Testis (tissue), 5 donors: ENCODE measurements at places on chromosomes 7 and 10.

- H3K27ac ChIP-seq, result no peak overlapping the region
- H3K36me3 ChIP-seq, result no peaks in the 10 kb centered on the region
- no peak overlapping the region for H3K4me3 ChIP-seq
- no peaks in the 10 kb centered on the region for H3K4me1 ChIP-seq
These were observed 41.1 kb downstream of the PTPRZ1 start for GRCh38 chr7:121913947-121914675.

GRCh38 chr10:132988988-132989387, 46.6 kb upstream of the CFAP46 start:
- no peak overlapping the region for H3K4me3 ChIP-seq
- no peak overlapping the region for H3K27ac ChIP-seq
- no peaks in the 10 kb centered on the region for H3K4me1 ChIP-seq
- DNase-seq, result no peak
- H3K36me3 ChIP-seq, result no peaks in the 10 kb centered on the region

DNA sequence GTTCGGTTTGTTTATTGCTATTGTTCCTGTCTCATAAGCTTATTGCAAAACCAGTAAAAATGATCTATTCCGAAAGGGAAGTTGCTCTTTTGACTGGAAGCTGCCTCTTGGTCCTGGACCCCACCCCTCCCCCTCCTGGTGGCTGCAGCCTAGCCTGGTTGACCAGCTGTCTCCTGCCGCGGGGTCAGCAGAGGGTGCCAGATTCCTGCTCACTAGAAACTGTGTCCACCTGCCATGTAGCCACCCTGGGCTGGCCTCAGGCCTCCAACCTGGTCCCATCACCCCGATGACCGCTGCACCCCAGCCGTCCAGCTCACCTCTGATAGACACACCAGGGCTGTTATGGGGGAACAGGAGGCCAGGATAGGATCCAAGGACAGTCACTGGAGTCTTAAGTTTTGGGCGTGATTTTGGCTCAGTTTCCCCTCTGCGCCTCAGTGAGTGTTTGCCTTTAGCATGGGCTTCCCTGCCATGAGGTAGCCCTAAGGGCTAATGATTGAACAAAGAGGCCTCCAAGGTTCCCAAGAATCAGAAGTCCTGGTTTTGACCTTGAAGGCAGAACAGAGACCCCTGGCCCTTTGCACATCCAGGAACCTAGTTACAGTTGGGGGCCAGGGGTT, 32.9 kb upstream of the SLF2 start:
- DNase-seq, result peak; percentile 59
- no peak overlapping the region for H3K4me3 ChIP-seq
- no peaks in the 10 kb centered on the region for H3K36me3 ChIP-seq
- no peaks in the 10 kb centered on the region for H3K27me3 ChIP-seq
- H3K27ac ChIP-seq, result no peak overlapping the region

GRCh38 chr10:36110097-36110496, 468.0 kb upstream of the FZD8 start:
- H3K27me3 ChIP-seq, result no peaks in the 10 kb centered on the region
- no peak for DNase-seq
- no peaks in the 10 kb centered on the region for H3K4me1 ChIP-seq

DNA sequence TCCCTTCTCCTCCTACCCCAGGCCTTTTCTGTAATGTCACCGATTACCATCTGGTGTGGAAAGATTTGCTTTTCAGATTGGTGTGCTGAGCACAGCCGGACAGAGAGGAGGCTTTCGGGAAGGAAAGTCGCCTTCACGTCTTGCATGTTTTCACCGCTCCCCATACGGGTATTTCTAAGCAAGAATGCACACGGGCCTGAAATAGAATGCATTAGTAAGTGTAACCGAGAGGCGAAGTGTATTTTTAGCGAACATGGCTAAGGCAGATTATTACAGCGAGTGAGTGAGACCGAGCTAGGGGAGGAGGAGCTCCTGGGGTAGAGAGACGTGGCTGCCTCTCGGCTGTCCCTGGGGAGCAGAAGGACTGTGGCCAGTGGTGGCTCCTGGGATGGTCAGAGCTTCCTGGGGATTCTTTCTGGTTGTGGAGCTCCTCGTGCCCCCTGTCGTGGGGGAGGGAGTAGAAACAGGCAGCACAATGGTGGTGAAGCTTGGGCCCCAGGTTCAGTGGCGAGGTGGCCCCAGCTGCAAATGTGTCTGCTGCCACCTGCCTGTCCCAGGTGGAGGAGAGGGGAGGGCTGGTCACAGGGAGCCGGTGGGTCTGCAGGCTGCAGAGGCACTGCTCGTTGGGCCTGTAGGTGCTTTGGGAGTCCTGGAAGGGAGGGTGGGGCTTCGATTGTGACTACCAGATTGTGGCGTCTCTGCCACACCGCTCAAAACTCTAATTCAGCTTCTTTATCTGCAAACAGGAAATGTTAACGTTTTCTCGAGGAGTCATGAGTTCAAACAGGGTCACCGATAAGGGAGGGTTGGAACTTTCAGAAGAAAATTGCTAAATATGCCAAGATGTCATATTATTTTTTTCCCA, 135.8 kb downstream of the CAMK1D start:
- no peaks in the 10 kb centered on the region for H3K36me3 ChIP-seq
- peaks cover 2% of the 10 kb centered on the region for H3K4me1 ChIP-seq
- H3K27ac ChIP-seq, result no peak overlapping the region
- H3K27me3 ChIP-seq, result no peaks in the 10 kb centered on the region
- H3K4me3 ChIP-seq, result no peak overlapping the region
- no peak for DNase-seq

DNA sequence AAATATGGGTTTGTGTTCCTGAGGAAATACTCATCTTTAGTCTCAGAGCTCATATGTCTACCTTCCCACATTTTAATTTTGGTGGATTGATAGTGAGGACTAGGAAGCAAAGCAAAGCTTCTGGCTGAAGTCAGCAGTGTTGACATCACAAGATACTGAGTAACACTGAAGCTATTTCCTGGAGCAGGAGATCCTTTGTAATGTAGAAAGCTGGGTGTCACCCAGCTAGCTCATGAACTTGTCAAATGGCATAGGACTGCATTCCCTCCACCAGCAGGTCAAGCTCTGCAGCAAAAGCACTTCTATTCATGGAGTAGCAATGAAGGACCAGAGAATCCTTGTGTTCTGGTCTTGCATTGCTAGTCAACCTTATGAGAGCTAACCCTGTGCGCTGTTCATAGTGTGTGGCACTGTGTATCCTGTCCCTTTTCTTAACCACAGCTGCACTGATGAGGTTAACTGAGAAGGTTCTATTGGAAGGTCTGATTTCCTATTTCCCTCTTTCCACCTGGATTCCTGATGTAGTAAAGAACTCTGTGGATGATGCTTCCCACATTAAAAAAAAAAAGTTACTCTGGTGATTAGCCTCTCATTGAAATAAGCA, 94.8 kb upstream of the ZNF804B start:
- no peak overlapping the region for H3K27ac ChIP-seq
- H3K4me3 ChIP-seq, result no peak overlapping the region
- no peak for DNase-seq
- no peaks in the 10 kb centered on the region for H3K27me3 ChIP-seq
- H3K36me3 ChIP-seq, result no peaks in the 10 kb centered on the region

- no peaks in the 10 kb centered on the region for H3K36me3 ChIP-seq
- H3K27me3 ChIP-seq, result no peaks in the 10 kb centered on the region
- no peak overlapping the region for H3K4me3 ChIP-seq
- DNase-seq, result no peak
These were observed 795.5 kb downstream of the TNS3 start for GRCh38 chr7:46786221-46786954.

DNA sequence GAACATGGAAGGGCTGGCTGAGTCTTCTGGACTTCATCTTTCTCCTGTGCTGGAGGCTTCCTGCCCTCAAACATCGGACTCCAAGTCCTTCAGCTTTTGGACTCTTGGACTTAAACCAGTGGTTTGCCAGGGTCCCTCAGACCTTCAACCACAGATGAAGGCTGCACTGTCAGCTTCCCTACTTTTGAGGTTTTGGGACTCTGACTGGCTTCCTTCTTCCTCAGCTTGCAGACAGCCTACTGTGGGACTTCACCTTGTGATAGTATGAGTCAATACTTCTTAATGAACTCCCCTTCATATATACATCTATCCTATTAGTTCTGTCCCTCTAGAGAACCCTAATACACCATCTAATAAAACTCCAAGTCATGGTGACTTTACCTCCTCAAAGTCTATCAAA, 4.0 kb upstream of the CLEC5A start:
- H3K36me3 ChIP-seq, result no peaks in the 10 kb centered on the region
- DNase-seq, result no peak
- H3K4me3 ChIP-seq, result no peak overlapping the region
- no peak overlapping the region for H3K27ac ChIP-seq
- no peaks in the 10 kb centered on the region for H3K27me3 ChIP-seq

DNA sequence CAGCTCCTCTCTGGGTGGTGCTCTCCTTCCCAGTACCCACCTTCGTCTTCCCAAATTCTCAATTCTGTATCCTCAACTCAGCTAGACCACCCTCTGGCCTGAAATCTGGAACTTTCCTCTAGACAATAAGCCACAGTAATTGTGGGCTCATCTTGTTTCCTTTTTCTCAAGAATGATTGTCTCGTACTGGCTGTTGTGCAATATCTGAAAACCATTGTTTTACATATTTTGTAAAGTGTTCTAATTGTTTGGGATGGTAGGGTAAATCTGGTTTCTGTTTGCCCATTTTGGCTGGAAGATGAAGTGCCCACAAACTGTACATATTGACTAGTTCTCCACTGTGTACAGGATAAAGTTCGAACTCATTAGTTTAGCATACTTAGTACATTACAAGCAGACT, 11.3 kb upstream of the NOBOX start:
- no peaks in the 10 kb centered on the region for H3K4me1 ChIP-seq
- H3K36me3 ChIP-seq, result no peaks in the 10 kb centered on the region
- no peaks in the 10 kb centered on the region for H3K27me3 ChIP-seq
- DNase-seq, result no peak

DNA sequence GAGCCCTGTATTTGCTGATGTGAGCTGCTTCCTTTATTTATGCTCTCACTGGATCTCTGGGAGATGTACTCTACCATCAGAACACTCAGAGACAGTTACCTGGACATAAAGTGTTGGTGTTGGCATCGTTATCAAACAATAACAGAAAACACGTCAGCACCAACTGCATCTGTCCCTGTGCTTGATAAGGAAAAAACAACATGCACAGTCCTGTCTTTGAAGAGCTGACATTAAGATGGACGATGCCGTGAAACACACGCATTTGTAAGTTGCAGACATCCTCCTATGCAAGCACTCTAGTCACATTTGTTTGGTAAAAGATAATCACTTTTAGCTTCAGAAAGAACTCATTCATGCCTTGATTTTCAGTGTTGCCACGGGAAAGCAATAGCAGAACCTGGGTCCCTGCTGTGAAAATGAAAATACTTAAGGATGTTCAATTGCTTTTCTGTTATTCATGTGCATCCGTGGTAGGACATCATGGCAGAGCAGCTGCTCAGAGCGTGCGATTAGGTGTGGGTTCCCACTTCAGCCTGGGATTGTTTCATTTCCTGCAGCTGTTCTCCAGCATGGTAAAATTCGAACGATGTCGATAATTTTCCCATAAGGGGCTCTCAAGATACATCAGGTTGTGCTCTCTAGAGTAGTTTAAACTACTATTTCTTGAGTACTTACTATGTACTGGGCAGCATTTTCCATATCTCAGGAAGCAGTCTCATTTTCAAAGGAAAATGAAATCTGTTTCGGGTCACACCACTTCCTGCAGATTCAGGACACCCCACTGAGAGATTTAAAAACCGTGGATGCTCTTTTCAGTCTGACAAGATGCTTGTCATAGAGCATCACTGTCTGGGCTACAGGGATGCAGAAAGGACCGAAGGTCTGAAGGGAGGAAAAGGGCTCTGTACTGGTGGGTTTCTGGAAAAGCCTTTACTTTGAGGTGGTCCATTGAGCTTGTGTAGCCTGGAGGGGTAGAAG, 248.7 kb downstream of the CAMK1D start:
- no peak overlapping the region for H3K27ac ChIP-seq
- no peaks in the 10 kb centered on the region for H3K27me3 ChIP-seq
- no peak for DNase-seq
- no peak overlapping the region for H3K4me3 ChIP-seq
- no peaks in the 10 kb centered on the region for H3K4me1 ChIP-seq
- no peaks in the 10 kb centered on the region for H3K36me3 ChIP-seq

GRCh38 chr7:129212126-129212525, 12.7 kb upstream of the AHCYL2 start:
- no peak for DNase-seq
- H3K27ac ChIP-seq, result no peak overlapping the region
- peaks cover 6% of the 10 kb centered on the region for H3K4me1 ChIP-seq
- H3K36me3 ChIP-seq, result no peaks in the 10 kb centered on the region

DNA sequence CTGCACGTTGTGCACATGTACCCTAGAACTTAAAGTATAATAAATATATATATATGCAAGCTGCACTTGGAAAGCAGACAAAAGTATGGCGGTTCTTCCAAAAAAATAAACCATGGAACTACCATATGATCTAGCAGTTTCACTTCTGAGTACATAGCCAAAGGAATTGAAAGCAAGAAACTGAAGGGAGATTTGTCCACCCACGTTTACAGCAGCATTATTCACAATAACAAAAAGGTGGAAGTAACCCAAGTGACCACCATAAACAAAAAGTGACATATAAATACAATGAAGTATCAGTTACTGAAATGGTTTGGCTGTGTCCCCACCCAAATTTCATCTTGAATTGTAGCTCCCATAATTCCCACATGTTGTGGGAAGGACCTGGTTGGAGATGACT, 525.3 kb upstream of the CELF2 start:
- H3K4me1 ChIP-seq, result peaks cover 5% of the 10 kb centered on the region
- no peak overlapping the region for H3K27ac ChIP-seq
- H3K36me3 ChIP-seq, result no peaks in the 10 kb centered on the region
- H3K27me3 ChIP-seq, result no peaks in the 10 kb centered on the region

- DNase-seq, result no peak
- H3K4me3 ChIP-seq, result no peak overlapping the region
- H3K36me3 ChIP-seq, result no peaks in the 10 kb centered on the region
- H3K27me3 ChIP-seq, result no peaks in the 10 kb centered on the region
These were observed 115.4 kb downstream of the WDR37 start for GRCh38 chr10:1171586-1171985.

- no peak overlapping the region for H3K27ac ChIP-seq
- no peak overlapping the region for H3K4me3 ChIP-seq
- no peaks in the 10 kb centered on the region for H3K4me1 ChIP-seq
- H3K36me3 ChIP-seq, result no peaks in the 10 kb centered on the region
- no peaks in the 10 kb centered on the region for H3K27me3 ChIP-seq
- peak; percentile 34 for DNase-seq
These were observed 1212.8 kb downstream of the REEP3 start for GRCh38 chr10:64733980-64734379.
